GM13976 (cell line): ENCODE measurements at places on chromosomes 7 and 10.

DNA sequence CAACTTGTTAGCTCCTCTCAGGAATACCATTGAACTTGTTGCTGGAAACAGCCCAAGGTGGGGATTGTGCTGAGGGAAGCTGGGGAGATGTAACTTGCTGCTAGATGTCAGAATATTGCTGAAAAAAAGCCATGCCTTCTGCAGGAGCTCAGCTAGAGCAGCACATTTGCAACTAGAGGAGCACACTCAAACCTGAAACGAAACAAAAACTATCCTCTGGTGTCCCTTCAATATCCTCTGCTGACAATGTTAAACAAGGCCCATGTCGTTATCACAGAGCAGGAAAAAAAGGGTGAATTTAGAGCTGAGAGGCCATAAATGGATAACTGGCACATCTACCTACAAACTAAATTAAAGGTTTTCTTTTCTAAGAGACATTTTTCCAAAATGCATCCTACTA is 53.7 kb upstream of the MACC1 start:
- DNase-seq: no peak

- DNase-seq: no peak
Measured at GRCh38 chr7:130207033-130207432, 627 bp upstream of the SSMEM1 start.

DNA sequence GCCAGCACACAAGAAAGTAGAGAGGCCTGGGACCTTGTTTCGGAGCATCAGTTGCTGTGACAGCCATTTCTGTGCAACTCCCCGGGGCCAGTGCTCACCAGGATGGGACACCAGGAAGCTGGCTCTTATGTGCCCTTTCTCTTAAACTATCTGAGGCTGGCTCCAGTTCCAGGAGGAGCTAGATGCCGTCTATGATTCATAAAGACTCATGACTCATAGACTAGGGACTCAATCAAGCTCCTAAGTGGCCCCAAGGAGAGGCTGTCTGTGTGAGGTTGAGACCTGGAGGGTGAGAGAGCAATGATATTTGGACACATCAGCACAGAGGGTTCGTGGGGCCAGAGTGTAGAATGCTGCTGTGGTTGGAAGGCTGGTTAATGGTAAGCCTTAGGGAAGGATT is 580.1 kb downstream of the CCSER2 start:
- DNase-seq: no peak

DNA sequence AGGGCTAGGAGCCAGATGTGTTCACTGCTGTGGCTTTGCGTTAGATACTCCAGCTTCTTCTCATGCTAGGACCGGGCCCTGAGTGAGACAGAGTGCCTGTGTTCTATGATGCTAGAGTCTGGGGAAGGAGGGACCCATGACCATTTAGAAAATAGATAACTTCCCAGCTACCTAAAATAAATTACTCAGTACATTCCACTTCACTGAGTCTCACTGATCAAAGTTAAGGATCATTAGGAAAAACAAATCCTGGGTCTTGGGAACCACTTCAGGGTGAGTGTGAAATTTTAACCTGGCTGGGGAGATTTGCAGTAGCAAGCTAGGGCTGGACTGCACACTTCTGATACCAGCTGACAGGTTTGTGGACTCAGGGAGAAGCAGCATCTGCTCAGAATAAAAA is 138.1 kb downstream of the EMX2 start:
- DNase-seq: no peak

- DNase-seq: no peak
Measured at GRCh38 chr10:82506680-82507376, 631.8 kb downstream of the NRG3 start.

DNA sequence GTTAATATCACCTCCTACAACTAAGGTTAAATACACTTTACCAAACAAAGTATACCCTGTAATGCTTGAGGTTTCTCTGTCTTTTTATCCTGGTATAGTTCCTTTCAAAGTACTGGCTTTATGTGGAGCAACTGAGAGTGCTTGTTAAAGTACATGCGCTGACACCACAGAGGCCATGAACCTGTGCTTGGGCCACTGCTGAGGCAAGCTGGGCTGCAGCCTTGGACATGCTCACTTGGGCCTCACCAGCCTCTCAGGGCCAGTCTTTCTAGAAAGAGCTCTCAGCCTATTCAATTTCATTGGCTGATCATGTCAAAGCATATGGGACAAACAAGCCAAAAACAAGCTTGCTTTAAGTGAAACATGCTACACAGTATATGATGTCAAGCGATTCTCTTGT is 126.1 kb upstream of the DNAJB12 start:
- DNase-seq: no peak

GRCh38 chr10:91569522-91569921 is 63.3 kb downstream of the PPP1R3C start:
- no peak for DNase-seq

DNA sequence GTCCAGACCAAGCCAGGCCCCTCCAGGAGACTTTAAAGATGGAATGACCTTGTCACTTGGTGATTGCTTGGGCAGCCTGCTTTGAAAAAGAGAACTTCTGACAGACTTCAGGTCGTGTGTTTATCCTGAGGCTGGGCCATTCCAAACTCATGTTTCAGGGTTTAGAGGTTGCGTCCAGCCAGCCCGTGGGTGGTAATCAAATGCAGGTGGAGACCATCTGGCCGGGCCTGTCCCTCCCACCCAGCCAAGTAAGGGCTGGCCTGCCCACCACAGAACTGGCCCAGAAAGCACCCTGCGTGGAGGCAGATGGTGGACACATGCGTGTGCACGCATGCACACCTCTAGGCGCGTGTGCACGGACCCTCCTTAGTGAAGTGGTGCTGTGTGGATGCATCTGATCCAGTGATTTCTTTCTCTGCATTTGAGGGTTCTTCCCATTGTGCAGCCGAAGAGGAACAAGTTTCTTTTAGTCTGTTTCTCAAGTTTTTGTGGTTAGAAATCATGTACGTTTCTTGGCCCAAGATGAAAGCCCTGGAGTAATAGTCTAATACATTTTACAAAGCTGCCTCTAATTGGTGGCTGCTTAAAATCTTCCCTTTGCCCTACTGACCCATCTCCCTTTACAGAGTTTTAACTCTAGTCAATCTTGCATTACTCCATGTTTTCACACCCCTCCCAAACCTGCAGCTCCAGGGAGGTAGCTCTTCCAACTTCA is 43.0 kb downstream of the SUFU start:
- DNase-seq: no peak

- DNase-seq: no peak
Measured at GRCh38 chr7:139722604-139723003, 55.2 kb downstream of the HIPK2 start.

DNA sequence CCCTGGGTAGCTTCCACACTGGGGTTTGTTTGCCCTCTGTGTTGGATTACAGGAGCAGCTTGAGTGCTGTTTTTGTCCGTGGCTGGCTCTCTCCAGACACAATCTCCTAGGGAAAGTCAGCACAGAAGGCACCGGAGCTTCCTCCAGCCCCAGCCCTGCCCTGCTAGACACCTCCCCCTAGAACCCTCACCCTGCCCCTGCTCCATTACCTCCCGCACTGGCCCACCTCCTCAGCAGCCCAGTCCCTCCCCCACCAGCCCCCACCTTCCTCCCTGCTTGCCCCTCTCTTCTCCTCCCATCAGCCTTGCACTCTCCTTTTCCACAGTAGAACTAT is 130.5 kb downstream of the ADCY1 start:
- no peak for DNase-seq

GRCh38 chr7:44111761-44112160 is 7.6 kb downstream of the AEBP1 start:
- no peak for DNase-seq

GRCh38 chr7:158784270-158784669 is 45.0 kb downstream of the ESYT2 start:
- DNase-seq: no peak

GRCh38 chr10:60769406-60769805 is 8.9 kb upstream of the CDK1 start:
- no peak for DNase-seq

GRCh38 chr7:28176174-28176573 is 4.4 kb downstream of the JAZF1 start:
- no peak for DNase-seq

DNA sequence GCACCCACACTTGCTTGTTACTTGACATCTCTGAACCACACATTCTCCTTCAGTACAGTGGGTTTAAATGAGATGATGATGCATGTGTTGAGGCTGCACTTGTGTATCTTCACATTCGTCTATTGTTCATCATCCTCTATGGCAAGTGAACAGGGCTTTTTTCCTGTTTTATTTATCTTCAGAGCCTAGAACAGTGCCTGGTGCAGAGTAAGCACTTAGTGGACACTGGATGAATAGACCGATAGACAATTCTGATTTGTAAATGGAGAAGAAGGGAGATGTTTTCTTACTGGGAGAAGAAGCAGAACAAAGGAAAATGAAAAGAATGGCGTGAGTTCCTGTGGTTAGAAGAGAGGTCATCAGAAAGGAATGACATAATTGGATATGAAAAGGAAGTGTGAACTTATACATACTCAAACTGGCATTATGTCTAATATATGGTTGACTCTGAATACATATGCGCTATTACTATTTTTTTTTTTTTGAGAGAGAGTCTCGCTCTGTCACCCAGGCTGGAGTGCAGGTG is 99.7 kb downstream of the AVL9 start:
- DNase-seq: no peak

GRCh38 chr10:3350617-3351258 is 178.2 kb upstream of the PITRM1 start:
- no peak for DNase-seq

DNA sequence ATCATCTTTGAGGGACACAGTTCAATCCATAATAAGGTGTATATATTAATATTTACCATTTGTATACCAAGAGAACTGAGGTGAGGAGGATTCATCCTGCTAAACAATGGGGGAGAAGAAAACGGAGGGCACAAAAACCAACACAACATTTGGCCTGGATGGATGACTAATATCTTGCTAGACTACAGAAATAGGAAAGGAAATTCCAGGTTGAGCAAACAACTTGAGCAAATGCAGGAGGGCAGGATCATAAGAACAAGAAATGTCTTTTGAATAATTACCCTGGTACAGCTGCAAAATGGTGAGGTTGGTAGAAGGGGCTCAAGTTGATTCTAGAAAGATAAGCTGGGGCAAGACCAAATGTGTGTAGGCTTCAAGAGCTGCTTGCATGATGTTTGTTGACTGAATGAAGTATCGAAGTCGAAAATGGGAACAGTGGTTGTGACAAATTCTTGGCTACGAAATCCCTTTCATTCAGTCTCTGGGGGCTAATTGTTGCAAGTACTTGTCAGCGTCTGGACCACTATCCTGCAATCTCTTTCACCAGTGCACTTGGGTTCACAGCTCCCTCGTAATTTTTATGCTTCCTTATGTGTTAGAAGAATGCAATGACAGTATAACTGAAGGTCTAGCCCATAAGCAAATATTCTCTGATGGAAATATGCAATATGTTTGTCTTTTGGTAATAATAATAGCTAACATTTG is 176.2 kb downstream of the PTEN start:
- DNase-seq: no peak

DNA sequence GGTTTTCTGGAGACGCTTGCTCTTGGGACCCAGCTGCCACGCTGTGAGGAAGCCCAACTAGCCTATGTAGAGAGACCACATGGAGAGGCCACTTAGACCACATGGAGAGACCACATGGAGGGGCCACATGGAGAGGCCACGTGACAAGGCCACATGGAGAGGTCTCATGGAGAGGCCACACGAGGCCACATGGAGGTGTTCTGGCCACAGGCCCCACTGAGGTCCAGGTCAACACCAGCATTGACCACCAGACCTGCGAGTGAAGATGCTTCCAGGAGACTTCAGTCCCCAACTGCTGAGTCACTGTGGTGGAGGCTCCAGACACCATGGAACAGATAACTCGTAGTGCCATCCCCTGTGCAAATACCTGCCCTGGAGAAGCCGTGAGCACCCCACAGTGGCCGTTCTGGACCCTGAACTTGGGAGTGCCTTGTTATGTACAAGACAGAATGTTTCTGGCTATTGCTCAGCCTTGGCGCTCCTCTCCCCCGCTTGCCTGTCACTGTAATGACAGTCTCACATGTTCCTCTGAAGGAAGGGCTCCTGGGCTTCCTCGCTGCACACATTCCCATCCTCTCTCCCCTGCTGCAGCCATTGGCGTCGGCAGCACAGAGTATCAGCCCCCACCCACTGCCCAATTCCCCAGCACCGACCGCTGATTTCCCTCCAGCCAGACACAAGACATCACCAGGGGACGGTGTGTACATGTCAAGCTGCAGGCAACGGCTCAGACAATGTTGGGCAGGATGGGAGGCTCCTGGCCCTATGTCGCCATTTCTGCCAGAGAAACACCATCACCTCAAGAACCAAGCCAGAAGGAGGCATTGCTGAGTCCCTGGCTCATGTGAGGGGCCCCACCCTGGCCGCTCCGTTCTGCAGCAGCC is 49.0 kb upstream of the TNRC18 start:
- DNase-seq: no peak

- no peak for DNase-seq
Measured at GRCh38 chr7:98196706-98197605, 14.3 kb upstream of the BHLHA15 start.

GRCh38 chr10:75260990-75261389 is 25.2 kb upstream of the COMTD1 start:
- no peak for DNase-seq

DNA sequence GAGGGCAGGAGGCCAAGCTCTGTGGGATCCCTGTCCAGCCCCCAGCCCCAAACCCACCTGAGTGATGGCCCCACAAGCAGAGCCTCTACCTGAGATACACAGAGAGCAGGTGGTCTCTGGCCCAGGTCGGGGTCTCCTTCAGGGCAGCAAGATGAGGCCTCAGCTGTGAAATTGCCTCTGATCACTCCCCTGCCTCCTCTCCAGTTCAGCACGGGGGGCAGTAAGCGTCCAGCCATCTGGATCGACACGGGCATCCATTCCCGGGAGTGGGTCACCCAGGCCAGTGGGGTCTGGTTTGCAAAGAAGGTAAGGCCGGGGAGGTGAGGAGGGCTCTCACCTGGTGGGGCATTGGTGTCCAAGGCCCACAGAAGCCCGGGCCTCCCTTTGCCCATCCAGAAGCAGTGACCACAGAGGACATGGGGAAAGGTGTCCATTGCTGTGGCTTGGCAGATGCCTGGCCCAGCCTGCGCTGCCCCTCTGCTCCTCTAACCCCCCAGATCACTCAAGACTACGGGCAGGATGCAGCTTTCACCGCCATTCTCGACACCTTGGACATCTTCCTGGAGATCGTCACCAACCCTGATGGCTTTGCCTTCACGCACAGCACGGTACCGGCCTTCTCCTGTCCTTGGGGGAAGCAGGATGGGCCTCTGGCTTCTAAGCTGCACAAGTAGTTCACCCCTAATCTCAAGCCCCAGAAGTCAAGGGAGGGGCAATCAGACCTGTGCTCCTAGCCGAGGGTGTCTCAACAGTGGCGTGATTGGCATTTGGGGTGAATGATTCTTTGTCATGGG is 3.1 kb downstream of the CPA1 start:
- DNase-seq: no peak

- no peak for DNase-seq
Measured at GRCh38 chr10:75028748-75029147, 82.7 kb upstream of the SAMD8 start.

DNA sequence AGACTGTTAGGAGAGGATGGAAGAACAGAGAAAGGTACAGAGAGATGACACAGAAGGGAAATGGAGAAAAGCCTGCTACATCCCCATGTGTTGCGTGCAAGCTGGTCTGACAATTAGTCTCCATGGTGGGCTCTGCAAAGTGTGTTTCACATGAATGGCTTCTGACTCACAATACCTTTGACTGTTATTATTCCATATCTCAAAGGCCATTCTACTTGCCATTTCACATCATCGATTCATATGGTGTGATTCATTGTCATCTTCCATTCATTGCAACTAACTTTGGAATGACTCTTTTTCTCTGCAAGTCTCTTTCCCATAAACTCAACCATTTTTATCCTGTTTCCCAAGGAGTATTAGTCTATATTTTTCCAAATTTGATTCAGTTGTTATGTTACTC is 208.9 kb upstream of the INHBA start:
- DNase-seq: no peak
